ENCODE measurements at places on chromosomes 6 and 20.

GRCh38 chr20:41544472-41544871 lies 73.7 kb downstream of the CHD6 start:
- no peak for DNase-seq

GRCh38 chr20:52145587-52145986 lies 46.0 kb downstream of the ZFP64 start:
- no peak for DNase-seq

DNA sequence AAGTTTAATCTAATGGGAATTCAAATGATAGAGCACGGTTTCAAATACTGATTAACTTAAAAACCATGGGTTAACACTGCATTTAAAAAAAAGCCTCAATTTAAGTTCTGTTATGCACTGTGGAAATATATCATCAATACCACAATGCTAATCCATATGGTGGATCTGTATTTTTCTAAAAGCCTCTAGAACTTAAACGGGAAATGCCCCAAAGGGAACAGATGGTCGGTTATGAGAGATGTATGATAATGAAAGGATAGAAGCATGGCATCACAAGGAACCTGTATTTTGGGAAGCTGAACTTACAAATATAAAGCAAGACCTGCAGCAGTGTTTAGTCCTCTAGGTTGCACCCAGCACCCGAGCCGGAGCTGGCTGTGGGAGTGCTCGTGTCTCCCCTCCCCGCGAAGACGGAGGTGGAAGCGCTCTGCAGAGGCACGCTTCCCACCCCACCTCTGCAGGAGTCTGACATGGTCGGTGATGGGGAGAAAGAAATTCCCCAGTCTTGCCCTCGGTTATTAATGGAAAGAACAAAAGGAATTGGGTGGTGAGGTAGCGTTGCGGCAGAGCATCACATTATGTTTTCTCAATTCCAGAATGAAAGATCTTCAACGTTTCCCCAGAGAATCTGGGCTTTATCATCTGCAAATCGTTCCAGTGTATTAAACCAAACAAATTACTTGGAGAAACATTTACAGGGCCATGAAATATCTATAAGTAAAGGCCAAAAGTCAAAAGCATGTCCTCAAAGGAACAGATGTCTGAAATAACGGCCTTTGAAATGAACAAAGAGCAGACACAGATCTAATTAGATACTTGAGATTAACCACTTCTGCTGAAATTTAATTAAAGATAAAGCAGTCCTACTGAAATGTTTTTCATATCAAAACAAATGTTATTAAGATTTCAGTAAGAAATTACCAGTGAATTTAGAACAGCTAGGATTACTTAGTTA lies 103.1 kb upstream of the POPDC3 start:
- no peak for DNase-seq

DNA sequence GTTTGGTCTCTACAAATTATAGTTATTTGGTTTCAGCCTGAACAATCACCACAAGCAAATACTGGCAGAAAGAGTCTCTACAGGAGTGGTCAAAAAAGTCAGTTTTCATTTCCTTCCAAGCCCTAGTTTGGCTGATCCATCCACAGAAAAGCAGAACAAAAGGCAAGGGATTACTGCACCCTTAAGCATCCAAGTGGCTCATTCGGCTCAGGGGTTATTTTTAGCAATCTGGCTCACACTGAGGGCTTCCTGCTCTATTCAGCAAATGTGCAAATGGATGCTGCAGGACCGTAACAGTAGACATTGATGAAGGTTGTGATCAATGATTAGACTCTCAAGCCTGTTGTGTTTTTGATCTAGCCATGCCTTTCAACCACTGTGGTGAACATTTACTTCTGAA lies 62.2 kb upstream of the FABP7 start:
- DNase-seq: peak; percentile 68

DNA sequence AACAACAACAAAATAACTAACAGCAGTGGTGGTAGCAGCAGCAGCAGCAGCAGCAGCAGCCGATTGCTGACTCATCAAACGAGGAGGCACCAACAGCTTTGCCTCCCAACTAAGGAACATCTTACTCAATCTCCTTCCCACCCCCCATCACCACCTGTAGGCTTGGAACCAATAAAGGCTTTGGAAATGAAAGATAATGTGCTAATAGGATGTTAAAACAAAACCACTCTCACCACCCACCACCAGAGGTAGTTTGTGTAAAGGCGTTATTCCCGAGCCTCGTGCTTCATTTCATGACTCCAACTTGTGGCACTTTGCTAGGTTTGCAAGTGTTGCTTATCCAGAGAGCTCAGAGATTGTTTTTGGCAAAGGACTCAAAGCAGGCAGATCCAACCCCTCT lies 346.5 kb downstream of the CD83 start:
- DNase-seq: no peak
